PC-9 (cell line): ENCODE measurements at places on chromosomes 5 and 9. TPM values are rescaled to one million over a fixed set of nuclear protein-coding genes. Genes with fewer than 3 reads are reported as not detected.

PKN3 gene
- 5.5 and 9.1 TPM in 2 replicates for total RNA-seq

EIF4EBP3 gene
- 4.8 and 5.6 TPM in 2 replicates for total RNA-seq

SPACA9 gene
- 18.4 and 19.2 TPM in 2 replicates for total RNA-seq

MED7 gene
- 9.4 and 11.8 TPM in 2 replicates for total RNA-seq

SLC4A9 gene
- 0.20 and 0.53 TPM in 2 replicates for total RNA-seq

NDST1 gene
- 94.3 and 100.0 TPM in 2 replicates for total RNA-seq

KDM3B gene
- 75.0 and 76.7 TPM in 2 replicates for total RNA-seq

NUDT12 gene
- 12.9 and 13.3 TPM in 2 replicates for total RNA-seq

ARSB gene
- 5.1 and 8.4 TPM in 2 replicates for total RNA-seq

SHOC1 gene
- total RNA-seq = 0.20 TPM in 1 of 2 replicates, not detected in the other

MAP3K1 gene
- 21.8 and 26.1 TPM in 2 replicates for total RNA-seq

FRRS1L gene
- total RNA-seq = not detected in 2 replicates

ZNF483 gene
- total RNA-seq = 7.0 and 7.3 TPM in 2 replicates

SOX30 gene
- 0.11 TPM in 1 of 2 replicates, not detected in the other for total RNA-seq

INIP gene
- total RNA-seq = 24.0 and 28.0 TPM in 2 replicates

CDX1 gene
- not detected in 2 replicates for total RNA-seq

NR5A1 gene
- total RNA-seq = 0.13 and 0.15 TPM in 2 replicates

ARHGEF28 gene
- 62.5 and 77.5 TPM in 2 replicates for total RNA-seq

OR1N1 gene
- total RNA-seq = not detected in 2 replicates

IL4 gene
- not detected in 2 replicates for total RNA-seq

TEX48 gene
- not detected in 2 replicates for total RNA-seq

FPGS gene
- total RNA-seq = 152 and 191 TPM in 2 replicates

ABLIM3 gene
- total RNA-seq = 101 and 111 TPM in 2 replicates

WNT8A gene
- 0.35 TPM in 1 of 2 replicates, not detected in the other for total RNA-seq

SPINK5 gene
- 0.13 TPM in 1 of 2 replicates, not detected in the other for total RNA-seq
